ENCODE measurements at places on chromosomes 3 and 15.
A peak's percentile ranks its signal among the peaks of the same experiment; 100 is the strongest.

DNA sequence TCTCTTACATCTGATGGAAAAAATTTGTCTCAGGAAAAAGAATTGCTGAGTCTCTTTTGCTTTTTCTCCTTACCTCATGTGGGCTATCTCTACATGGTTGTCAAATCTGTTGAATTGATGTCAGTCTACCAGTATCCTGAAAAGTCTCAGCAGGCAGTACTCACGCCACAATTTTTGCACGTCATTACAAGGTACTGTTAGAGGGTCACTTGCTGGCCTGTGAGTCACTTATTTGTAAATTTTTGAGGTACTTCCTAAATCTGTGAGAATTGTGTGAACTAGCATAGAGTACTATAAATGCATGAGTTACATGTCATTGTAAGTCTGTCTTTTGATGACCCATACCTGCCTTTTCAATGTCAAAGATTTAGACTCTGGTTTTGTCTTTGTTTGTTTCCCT lies 15.9 kb downstream of the HPS3 start:
- DNase-seq = no peak

DNA sequence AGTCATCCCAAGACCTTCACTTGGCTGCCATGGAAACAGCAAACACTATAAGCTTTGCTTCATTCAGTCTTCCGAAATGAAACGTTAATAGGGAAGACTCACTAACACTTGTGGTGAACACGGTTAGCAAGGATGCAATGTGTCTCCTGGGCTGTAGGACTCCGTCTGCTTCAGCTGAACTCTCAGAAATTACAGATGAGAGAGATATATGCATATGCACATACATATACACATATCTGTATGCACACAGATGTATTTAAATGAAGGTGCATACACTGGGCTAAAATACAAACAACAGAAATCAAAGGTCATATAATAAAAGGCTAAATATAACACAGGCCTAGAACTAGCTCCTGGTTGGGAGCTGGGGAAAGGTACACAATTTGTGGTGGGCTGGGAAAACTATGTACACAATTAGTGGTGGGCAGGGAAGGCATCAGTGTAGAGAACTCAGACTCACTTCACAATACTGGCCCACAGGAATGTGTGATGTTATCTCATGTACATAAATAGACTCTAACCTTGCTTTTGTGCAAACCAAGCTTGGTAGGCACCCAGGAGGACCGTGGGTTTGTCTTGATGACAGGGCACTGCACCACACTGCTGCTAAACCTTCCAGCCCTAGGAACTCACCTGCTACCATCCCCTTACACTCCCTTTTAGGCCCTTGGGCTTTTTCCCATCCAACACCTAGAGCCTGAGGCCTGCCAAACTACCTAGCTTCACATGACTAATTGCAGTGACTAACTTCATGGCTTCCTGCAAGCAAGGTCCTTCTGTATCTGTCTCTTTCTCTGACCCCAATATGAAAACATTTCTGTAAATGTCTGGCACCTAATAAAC lies 873.1 kb downstream of the NSUN3 start:
- DNase-seq = no peak

DNA sequence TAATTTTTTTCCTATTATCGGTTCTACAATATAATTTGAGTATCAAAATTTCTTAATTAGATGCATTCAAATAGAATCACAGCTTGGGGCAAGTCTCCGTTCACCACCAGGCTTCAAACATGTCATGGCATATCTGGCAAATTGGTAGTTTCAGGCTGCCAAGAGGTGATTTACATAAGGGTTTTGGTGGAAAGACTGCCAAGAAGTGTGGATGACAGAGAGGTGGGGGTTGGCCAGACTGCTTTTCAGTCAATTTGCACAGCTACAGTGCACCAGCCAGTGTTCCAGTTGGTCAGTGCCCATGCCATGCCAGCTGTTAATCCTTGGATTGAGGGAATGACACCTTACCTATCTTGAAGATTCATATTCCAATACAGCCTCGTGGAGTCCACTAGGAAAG lies 8.4 kb upstream of the GSK3B start:
- no peak for DNase-seq

GRCh38 chr3:129058441-129059200 lies 2.0 kb upstream of the GP9 start:
- no peak for DNase-seq

- DNase-seq = no peak
Measured at GRCh38 chr15:52289629-52290081, 5.9 kb downstream of the MYO5C start.

DNA sequence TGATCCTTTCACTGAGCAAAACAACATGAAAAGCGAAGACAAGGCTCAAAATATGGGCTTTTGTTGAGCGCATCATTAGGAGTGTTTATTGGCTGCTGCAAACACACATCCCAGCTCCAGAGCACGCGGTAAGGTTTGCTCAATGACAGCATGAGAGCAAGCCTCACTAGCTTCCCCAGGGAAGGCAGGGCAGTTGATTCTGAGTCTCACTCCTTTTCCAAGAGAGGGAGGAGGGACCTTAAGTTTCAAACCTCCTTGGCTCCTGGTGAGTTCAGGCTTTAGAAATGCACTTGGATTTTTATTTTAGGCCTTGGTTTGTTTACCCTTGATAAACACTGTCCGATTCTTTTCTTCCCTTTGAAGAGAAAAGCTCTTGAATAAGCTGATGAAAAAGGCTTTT lies 69.1 kb upstream of the CACNA2D3 start:
- no peak for DNase-seq

DNA sequence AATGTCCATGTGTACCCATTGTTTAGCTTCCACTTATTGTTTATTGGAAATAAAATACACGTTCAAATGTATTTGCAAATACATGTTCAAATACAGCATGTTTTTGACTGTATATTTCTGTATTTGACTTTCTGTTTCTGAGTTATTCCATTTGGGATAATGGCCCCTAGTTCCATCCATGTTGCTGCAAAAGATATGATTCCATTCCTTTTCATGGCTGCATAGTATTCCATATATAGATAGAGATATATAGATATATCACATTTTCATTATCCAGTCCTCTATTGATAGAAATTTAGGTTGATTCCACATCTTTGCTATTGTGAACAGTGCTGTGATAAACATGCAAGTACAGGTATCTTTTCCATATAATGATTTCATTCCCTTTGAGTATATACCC lies 241.4 kb upstream of the SOX2 start:
- no peak for DNase-seq

DNA sequence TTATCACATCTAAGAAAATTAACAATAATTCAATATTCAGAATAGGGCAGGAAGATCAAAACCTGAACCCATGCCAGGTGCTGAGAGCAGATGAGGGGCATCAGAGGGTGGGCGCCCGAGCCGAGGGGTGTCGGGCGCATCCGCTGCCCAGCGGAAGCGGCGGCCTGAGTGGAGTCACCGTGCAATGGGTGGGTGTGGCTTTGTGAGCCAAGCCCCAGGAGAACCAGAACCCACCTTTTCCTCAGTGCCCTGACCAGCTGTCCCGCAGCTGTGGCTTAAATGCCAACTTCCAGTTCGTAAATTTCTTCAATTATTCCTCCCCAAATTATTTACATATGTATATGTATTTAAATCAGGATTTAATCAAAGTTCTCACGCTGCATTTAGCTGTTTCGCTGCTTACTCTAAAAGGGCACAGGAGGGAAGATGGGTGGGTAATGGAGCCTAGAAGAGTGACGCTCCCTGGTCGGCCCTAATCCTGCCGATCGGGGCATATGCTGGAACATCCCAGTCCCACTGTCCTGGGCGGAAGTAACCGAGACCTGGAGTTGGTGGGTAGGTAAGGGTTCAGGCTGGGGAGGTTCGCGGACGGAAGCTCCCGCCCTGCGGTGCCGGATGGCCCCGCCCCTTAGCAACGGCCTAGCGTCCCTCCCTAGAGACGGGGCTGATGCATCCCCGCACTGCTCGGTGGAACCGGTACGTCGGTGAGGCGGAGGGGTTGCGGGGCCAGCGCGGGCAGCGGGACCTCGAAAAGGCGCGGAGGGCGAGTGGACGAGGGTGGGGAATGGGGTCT lies 1.3 kb downstream of the DNAH1 start:
- DNase-seq = peak; percentile 46

- DNase-seq = peak; percentile 23
Measured at GRCh38 chr3:15438983-15439382, 11.6 kb downstream of the EAF1 start.

- no peak for DNase-seq
Measured at GRCh38 chr15:61753018-61753710, 307.1 kb downstream of the VPS13C start.

- DNase-seq = no peak
Measured at GRCh38 chr15:98952381-98952803, 55.2 kb downstream of the PGPEP1L start.

GRCh38 chr3:69499899-69500421 lies 114.1 kb upstream of the FRMD4B start:
- DNase-seq = peak; percentile 8

- DNase-seq = peak; percentile 82
Measured at GRCh38 chr3:170356596-170357175, 829 bp upstream of the SKIL start.

DNA sequence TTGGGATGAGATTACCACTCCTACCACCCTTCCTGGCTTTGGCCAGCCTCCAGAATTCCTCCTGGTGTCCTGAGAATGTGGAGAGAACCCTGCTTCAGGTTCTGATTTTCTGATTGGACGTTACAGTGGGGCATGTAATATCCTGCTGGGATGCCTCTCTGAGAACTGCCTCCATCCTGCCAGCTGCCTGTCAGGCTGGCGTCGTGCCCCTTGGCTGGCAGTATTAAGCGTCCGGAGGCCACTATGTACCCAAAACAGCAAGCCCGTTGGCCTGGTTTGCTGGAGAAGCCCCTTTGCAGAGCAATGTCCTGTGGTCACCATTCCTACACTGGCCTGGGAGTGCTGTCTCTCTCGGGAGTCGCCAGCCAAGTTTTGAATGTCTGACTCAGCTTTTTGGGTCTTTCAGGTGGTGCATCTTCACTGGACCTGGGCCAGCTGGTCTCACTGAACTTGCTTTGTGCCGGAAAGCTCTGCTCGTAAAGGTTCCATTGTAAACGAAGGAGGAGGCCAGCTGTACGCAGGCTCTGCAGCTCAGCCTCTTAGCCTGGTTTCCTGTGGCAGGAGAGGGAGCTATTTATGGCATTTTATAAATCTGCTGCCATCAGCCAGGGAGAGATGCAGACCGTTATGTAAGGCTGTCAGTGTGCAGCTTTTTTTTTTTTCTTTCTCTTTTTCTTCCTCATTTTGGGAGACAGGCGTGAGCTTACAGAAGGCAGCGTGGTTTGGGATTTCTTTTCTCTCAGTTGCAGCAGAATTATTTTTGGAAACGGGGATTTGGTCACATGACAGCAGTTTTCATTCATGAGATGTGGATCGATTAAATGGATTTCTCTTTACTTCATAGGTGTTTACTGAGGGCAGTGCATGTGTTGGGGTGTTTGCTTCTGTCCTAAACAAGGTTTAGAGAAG lies 19.0 kb upstream of the TRAK1 start:
- DNase-seq = peak; percentile 81

DNA sequence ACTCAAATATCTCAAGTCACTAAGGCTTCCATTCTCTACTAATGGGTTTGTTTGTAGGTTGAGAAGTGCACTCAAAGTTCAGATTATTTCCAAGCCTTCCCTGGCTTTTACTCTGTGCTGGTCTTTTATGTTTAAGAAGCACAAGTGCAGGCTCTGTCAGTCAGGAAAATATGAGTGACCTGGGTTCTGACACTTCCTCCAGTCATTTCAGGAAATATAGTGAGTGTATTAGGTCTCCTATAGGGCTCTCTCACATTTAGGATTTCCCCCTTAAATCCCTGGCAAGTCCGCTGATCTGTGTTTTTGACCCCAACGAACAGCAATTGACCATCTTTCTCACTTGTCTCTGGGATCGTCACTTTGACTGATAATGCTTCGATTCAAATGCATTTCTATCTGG lies 210.2 kb downstream of the ARPP21 start:
- no peak for DNase-seq

DNA sequence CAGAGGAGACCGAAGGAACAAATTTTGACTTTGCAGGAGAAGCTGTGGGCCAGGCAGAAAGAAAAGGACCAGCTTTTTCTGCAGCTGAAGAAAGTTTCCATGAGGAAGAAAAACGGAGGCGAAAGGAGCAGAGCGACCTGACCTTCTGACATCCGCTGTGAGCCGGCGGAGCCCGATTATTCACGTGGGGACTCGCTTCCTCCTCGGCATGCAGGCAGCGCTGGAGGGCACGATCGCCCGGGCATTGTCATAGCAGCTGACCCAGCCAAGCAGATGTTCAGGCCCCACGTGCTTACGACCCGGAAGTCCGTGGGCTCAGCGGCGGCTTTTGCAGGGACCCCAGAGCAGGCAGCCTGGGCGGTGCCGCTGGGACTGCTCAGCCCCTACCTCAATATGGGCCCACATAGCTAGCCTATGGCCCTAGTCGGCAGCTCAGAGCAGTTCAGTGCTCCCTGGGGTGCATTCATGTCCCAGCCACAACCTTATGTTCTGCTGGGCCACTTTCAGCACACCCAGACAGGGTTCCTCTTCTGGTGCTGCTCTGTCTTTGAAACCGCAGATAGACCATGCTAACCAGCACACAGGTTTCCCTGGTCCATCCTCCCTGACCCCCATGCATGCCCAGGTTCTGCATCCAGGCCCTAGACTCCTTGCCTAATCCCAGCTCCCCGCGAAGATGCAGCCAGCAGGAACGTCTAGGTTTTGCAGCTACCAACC lies 10.5 kb upstream of the EIF4A2 start:
- DNase-seq = peak; percentile 72

GRCh38 chr3:178289544-178290160 lies 246.6 kb upstream of the KCNMB2 start:
- DNase-seq = no peak

DNA sequence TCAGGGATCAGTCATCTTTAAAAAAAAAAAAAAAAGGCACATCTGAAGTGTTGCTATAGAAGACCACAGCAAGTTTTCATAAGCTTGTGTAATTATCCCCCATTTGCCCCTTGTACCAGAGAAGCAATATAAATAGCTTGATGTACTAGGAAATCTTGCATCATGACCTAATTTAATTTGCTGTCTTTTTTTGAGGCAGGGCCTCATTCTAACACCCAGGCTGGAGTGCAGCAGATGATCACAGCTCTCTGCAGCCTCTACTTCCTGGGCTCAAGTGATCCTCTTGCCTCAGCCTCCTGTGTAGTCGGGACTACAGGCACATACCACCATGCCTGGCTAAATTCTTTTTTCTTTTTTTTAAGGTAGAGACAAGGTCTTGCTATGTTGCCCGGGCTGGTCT lies 88.7 kb downstream of the ARIH1 start:
- no peak for DNase-seq

DNA sequence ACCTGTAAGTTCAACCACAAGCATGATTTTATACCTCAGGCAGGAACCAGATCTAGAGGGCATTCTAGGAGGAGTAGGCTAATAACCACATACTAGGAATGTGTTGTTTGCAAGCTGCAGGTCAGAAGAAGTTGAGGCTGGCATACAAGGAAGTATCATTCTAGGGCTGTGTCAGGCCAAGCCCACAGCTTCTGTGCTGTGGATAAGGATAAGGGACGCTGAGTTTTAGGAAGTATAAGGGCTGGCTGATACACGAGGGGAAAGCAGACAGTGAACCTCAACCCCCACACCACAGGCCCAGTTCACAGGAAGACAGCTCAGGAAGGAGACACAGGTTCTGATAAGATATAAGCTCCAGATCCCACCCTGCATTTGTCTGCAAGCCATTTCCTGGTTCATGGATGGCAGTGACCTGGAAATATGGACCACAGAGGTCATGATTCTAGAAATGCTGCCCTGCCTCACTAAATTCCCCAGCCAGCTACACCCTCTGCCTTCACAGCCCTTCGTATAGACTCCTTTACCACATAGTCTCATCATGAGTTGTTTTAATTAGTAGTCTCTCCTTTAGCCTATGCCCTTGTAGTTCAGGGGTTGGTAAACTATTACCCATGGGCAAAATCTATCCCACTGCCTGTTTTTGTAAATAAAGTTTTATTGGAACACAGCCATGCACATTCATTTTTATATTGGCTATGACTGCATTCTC lies 260.7 kb downstream of the OPA1 start:
- DNase-seq = no peak

Data from EL (cell line).